ENCODE measurements at places on chromosomes 6 and 20.

- no peak for DNase-seq
These were observed 213.6 kb upstream of the SUPT3H start for GRCh38 chr6:45591306-45591705.

- no peak for DNase-seq
These were observed 294.1 kb downstream of the NRN1 start for GRCh38 chr6:5712349-5713215.

DNA sequence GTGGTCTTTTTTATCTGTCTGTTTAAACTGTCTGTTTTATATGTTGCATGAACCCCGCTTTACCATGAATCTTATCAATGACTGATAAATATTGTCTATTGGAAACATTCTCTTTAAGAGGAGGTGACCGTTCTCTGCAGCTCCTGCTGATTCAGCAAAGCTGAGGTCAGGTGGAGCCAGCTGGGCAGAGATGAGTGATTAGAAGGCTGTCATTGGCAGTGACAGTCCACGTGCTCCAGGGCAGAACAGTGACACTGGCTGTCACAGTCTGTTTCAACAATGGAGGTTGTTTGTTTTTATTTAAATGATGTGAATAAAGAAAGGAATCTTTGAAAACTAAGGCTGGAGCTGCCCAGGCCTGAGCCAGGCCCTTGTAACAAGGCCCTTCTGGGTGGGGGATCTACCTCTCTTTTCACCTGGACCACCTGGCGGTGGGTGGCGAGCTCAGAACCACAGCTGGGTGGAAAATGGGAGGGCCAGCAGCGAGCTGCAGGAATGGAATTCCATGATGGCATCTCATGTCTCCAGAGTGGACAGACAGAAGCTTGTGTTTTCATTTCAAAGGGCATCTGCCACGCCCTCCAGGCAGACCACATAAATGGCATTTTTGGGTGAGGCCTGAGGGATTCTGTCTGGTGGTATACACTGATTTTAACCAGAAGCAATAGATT lies 12.6 kb downstream of the SYNJ2 start:
- DNase-seq, result no peak

- DNase-seq, result no peak
These were observed 178.4 kb downstream of the DLL1 start for GRCh38 chr6:170112583-170112860.

GRCh38 chr6:72950114-72950860 lies 275.0 kb downstream of the KHDC1L start:
- DNase-seq, result peak; percentile 83

- DNase-seq, result no peak
These were observed 497.0 kb downstream of the EPHA7 start for GRCh38 chr6:92922216-92922806.

DNA sequence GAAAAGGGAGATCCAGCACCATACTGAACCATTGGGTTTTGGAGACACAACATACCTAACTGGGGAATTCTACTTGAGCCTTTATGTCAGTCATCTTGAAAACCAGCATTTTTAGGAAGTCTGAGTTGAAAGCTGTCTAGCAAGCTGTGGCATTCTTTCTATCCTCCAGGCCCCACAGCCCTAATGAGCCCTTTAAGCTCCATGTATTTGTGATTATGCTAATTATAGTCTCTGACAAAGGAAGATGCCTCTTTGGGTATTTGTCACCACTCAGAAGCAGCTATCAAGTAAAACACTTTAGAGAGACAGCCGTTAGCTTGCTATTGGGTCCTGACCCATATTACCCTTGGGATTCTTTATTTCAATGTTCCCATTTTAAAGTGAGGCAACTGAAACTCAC lies 159.5 kb upstream of the MANEA start:
- no peak for DNase-seq

GRCh38 chr6:84052204-84052882 lies 18.8 kb downstream of the MRAP2 start:
- DNase-seq, result peak; percentile 21

DNA sequence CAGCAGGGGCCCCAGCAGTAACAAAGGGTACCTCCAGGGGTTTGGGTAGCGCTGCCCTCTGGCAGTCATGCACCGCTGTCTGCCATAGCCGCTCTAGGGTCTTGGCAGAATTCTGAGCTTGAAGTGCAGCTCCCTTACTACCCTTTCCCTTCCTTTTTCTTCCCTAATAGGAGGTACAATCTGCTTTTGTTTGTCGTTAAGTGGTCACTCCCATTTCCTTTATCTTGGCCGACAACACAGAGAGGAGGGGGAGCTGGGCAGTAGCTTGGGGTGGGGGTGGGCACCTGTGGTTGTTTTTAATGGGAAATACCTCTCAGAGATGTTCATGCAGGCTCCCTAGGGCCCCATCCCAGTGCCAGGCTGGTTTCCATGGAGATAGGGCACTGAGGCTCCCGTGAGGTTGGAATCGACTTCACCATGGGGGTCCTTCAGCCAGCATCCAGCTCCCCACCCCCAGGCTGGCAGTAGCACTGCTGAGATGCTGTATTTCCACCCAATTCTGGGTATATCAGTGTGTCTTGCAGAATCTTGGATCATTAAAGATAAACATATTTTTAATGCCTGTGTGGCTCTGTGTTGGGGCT lies 18.6 kb downstream of the CCDC167 start:
- DNase-seq, result no peak

- DNase-seq, result no peak
These were observed 18.7 kb downstream of the ADRM1 start for GRCh38 chr20:62321521-62321948.

- no peak for DNase-seq
These were observed 62.2 kb downstream of the UBE2V1 start for GRCh38 chr20:50050660-50051308.

GRCh38 chr20:46148313-46149208 lies 30.4 kb downstream of the CD40 start:
- no peak for DNase-seq

DNA sequence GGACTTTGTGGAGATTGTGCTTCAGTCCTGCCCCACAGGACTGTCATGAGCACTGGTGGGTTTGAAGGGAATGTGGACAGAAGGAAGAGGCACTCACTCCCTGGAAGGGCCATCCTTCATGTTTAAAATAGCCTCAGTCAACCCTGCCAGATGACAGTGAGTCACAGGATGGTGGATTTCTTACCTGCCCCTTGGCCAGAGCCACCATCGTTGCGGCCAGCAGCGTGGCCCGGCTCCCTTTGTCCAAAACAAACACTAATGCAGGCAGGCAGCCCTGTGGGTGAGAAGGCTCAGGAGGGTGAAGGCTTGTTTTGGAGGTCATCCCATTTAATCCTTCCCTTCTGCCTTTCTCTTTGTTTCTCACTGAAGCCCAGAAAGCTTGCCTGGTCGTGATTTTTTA lies 422.7 kb downstream of the CD83 start:
- DNase-seq, result no peak

DNA sequence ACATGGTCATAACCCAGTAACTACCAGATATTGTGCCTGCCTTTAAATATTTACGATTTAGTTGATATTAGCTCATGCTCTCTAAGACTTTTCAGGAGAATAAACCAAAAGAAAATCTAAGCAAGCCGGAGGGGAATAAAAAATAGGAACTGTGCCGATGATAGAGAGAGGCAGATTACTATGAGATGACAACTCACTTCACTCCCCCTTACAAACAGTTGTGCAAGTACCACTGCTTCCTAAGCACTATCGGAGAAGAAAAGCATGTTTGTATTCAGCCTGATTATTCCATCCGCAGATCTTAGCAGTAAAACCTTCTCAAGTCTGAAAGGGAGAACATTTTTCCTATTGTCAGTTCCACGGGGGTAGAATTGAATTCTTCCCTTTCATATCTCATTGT lies 294.4 kb downstream of the KCNQ5 start:
- no peak for DNase-seq

- no peak for DNase-seq
These were observed 88.0 kb upstream of the ADGRF1 start for GRCh38 chr6:47130086-47130485.

DNA sequence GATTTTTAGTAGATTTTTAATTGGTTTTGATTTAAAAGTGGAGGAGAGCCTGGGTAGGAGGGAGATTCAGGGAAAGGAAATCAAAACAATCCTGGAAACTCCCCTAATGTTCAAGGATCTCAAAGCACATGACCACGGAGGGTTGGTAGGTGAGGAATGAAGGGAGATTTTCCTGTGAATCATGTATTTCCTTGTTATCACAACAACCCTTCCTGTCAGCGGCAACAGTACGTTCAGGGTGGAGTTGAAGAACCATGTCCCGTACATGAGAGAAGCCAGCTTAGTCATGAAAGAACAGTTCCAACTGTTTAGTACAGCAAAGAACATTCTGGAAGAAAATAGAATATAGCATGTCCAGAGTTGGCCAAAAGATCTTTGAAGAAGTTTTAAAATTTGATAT lies 79.4 kb upstream of the SCAF8 start:
- peak; percentile 27 for DNase-seq

- peak; percentile 61 for DNase-seq
These were observed 72.7 kb downstream of the TRAM2 start for GRCh38 chr6:52503851-52504781.

Measured in GM04503 (cell line).